Stimulated activated CD4-positive, alpha-beta T cell treated with anti-CD3 and anti-CD28 coated beads, Interleukin-1b, Interleukin-23, amount 100 ng/mL, for 4 hours (primary cell): ENCODE measurements at places on chromosomes 6 and 20.

GRCh38 chr20:33827634-33828325 is 16.6 kb downstream of the CHMP4B start:
- no peak for DNase-seq

GRCh38 chr20:24034820-24035219 is 46.2 kb upstream of the GGTLC1 start:
- DNase-seq = no peak

- DNase-seq = no peak
Observed at GRCh38 chr6:104409913-104410312, 449.8 kb downstream of the HACE1 start.

DNA sequence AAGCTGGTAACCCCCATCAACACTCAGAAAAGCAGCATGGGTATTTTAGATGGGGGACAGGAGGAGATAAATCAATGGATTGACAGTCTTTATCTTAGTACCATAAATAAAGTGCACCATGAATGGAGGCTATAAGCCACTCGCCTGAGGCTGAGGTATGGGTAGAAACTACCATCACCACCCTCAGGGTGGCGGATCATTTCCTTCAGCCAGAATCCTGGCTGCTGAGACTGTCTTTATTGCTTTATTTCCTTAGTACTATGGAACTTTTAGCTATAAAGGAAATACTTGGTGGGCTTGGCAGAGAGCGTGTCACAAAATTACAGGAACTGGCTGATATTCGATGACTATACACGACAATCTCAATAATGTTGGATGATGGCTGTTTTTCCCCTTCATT is 52.2 kb downstream of the STK38 start:
- DNase-seq = no peak

- no peak for DNase-seq
Observed at GRCh38 chr6:35056952-35057351, 84.2 kb downstream of the TCP11 start.

DNA sequence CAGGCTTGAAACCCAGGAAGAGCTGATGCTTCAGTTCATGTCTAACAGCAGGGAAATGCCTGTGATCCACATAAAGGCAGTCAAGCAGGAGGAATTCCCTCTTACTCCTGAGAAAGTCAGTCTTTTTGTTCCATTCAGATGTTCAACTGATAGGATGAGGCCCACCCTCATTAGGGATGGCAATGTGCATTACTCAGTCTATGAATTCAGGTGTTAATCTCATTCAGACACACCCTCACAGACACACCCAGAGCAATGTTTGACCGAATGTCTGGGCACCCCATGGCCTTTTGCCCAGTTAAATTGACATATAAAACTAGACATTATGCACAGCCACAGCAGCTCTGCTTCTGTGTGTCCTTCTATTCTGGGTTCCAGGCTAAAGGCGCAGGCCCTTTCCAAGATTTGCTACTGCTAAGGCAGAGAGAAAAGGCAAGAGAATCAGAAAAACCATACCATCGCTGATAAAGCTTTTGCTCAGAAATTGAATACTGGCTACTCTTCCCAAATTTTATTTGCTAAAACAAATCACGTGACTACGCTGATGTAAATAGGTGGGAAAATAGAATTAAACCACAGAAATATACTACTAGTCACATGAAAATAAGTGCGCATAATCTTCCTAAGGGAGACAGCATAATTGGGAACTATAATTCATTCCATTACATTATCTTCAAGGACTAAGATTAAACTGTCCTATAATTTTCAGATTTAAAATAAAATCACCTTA is 625.0 kb upstream of the MAN1A1 start:
- no peak for DNase-seq

DNA sequence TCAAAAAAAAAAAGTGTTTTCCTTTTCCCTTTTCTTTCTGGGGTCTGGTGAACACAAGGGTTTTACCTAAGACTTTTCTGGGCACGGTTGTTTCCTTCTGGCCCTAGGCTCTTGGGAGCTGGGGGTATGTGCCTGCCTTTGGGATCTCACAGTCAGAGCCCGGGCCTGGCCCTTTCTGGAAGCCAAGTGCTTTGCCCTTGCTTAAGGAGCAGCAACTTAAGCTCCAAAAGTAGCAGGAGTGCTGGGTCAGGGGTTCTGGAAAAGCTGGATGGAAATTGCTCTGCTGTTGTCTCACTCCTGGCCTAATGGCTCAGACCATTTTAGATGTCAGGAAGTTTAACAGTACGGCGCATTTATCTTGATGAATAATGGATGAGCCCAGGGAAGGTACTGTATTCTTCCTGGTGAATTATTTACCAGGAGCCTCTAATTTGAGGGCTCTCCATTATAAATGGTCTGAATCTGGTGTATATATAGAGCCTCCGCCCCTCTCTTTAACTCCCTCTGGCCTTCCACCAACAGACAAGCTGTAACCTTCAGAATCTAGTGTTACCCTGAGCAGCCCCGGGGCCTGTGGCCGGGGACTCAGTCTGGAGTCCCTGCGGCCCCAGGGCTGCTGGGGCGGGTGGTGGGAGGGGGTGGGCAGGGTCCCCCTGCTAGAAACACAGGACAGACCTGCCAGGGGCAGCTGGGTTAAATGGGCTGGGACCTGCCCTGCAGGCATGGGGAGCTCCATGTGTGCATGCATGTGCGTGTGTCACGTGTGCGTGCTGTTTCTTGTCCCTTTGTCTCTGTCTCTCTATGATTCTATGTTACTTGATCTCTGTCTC is 37.5 kb downstream of the PTK7 start:
- no peak for DNase-seq

DNA sequence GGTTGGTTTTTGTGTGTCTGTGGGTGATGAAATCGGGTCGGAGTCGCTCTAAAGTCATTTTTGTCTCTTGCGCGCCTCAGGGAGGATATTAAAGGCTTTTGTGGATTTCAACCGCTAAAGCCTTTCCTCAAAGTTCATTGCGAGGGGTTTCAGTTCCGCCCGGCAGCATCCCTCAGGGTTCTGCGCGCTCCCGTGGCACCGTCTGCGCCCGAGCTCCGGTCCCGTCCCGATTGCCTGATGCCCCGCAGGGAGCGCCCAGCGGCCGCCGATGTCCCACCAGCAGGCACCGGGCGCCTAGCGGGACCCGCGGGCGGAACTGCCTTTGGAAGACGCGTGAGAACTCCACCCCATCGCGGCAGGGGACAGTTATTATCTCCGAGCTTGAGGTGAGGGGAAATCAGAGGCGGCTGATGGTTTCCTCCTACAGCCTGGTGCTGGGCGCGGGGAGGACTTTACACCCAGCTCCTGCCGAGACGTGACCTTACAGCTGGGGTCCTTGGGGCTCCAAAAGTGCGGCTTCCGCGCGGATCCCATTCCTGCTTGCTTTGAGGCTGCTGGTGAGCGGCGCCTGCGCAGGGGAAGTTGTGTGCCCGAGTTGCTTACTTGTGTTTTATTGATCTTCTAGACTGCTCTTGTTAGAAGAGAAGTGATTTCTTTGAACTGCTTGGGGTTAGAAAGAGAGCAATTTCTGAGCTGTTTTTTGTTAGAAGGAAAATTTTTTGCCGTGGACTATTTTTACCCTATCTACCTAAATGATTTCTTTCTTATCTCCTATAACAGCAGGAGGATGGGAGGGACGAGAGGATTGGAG is 27.1 kb downstream of the ULBP1 start:
- no peak for DNase-seq

DNA sequence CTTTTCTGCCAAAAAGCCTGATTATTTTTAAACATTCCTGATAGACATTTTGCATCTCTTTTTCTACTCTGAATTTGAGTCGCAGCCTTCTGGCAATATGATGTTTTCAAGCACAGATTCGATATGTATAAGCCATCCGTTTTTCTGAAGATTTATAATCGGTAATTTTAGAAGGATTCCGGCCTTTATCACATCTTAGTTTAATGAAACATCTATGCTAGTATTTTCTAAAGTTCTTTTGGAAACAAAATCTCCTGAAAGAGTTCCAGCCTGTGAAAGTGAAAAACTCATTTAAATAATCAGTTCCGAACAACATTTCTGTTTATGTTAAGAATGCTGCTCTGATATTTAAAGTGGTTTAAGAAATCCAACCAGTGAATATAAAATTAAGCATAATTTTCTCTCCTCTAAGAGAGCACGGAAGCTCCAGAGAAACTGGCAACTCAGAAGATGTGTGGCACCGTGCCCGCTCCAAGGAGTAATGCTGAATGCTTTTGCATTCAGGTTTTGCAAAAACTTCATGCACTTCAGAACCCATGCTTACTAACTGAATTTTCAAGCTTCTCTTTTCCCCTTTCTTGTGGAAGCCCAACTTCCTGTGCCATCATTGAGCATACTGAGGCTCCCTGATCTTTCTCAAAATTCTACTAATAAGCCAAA is 20.7 kb downstream of the NDUFAF4 start:
- DNase-seq = no peak
